ENCODE measurements at places on chromosomes 7 and 10. TPM values are rescaled to one million over a fixed set of nuclear protein-coding genes. Genes with fewer than 3 reads are reported as not detected.

DNA sequence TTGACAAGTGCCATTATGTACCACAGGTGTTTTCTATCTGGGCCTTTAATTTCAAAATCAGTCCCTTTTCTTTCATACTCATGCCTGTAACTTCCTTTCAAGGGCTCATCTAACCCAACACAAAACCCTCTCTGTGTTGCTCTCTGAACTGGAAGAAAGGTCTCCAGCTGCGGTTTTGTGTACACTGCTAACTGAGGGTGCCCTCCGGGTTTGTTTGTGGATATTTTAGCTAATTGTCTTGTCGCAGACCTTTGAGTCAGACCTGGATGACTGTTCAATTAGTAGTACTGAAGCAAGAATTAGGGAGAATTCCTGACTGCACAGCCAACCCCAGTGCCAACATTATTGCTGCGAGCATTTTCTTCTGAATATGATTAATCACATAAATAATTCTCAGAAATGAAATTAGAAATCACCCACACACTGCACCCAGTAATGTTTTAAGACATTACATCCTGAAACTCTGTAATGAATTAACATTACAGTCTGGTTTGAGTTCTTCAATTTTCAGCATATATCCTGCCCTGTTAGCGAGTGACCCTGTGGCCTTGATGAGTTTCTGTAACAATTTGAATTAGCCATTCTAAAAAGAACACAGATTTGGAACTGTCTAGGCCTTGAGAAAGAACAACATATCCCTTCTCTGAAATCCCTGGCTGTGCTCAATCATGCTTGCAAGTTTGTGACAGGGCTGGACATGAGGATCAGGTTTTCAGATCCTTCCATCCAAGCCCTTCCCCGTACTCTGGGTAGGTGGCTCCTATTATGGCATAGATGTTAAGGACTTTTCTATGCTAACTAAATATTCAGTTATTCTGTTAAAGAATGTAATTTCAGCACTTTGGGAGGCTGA is 460.1 kb downstream of the PLXDC2 start:
- H3K4me3 ChIP-seq, result no peak overlapping the region
- no peaks in the 10 kb centered on the region for H3K27me3 ChIP-seq
- no peaks in the 10 kb centered on the region for H3K4me1 ChIP-seq
- no peak overlapping the region for H3K27ac ChIP-seq

PNLIPRP2 gene
- not detected for total RNA-seq

DNA sequence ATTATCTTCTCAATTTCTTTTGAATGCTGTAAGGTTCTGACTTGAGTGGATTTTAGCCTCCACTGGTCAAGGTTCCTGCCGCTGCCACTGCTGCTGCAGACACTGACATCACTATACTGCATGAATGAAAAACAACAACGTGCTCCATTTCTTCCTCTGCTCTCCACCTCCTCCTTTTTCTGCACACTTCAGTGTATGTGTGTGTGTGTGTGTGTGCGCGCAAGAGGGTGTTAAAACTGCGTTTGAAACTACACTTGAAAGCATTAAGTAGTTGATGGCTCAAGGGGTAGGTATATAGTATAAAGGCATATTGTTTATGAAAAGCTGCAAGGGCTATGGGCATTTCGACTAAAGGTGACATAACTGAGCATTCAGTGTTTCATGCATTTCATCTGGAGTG is 3.5 kb downstream of the GLCCI1 start:
- H3K27ac ChIP-seq, result no peak overlapping the region
- DNase-seq, result no peak
- no peaks in the 10 kb centered on the region for H3K27me3 ChIP-seq
- H3K4me3 ChIP-seq, result no peak overlapping the region

GRM3 gene
- total RNA-seq, result not detected

GRCh38 chr10:47330804-47331203 is 8.6 kb downstream of the GDF2 start:
- H3K27me3 ChIP-seq, result no peaks in the 10 kb centered on the region
- no peaks in the 10 kb centered on the region for H3K4me1 ChIP-seq
- no peak overlapping the region for H3K27ac ChIP-seq
- no peak for DNase-seq
- H3K4me3 ChIP-seq, result no peak overlapping the region

- peak overlapping the region; percentile 70 for H3K27ac ChIP-seq
- peaks cover 18% of the 10 kb centered on the region for H3K4me1 ChIP-seq
- H3K36me3 ChIP-seq, result peaks cover 5% of the 10 kb centered on the region
- DNase-seq, result no peak
- H3K4me3 ChIP-seq, result peak overlapping the region; percentile 70
- no peaks in the 10 kb centered on the region for H3K27me3 ChIP-seq
Observed at GRCh38 chr10:11527691-11528255, 83.7 kb downstream of the USP6NL start.

Data from activated naive CD8-positive, alpha-beta T cell treated with anti-CD3 and anti-CD28 coated beads, Interleukin-2, amount 10 ng/mL, durations not matched to agents 7 days and 5 days (primary cell).